ENCODE measurements at places on chromosomes 1 and 21.
A peak's percentile ranks its signal among the peaks of the same experiment; 100 is the strongest.

- no peak for DNase-seq
Measured at GRCh38 chr21:34922479-34922878, 126.6 kb downstream of the RUNX1 start.

DNA sequence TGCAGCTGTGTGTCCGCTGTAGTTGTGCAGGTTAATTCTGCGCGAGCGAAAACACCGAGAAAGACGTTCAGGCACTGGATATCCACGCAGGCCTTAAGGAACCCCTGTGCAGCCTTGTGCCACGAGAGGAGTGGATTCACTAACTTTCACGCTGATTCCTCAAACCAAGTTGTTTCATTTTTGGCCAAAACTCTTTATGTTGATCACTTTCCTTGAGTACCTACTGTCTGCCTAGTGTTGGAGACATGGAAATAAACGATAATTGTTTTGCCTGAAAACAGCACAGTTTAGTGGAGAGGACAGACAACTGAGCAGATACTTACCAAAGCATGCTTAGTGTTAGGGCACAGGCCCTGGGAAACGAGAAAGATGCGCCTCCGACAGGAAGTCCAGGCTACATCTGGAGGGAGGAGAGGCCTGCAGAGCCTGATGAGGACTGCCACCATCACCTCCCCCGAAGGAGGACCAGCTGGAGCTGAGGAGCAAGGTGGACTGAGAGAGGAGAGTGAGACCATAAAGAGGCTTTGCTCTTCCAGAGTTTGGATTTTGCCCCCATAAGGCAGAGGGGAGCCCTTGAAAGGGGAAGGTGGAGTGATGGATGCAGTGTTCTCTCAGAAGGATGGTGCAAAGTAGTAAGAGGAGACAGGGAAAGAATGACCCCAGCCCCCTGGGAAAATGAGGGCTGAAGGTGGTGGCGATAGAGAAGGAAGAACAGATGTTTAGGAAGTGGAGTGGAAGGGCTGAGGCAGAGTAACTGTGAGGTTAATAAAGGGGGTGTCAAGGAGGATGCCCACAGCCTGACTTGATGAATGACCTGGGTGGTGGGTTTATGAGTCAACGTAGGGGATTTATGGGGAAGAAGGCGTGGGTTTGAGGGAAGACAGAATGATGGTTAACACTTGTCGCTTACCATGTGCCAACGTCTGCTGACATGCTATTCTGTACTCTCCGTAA, 956 bp upstream of the SCAF4 start:
- DNase-seq: peak; percentile 49

DNA sequence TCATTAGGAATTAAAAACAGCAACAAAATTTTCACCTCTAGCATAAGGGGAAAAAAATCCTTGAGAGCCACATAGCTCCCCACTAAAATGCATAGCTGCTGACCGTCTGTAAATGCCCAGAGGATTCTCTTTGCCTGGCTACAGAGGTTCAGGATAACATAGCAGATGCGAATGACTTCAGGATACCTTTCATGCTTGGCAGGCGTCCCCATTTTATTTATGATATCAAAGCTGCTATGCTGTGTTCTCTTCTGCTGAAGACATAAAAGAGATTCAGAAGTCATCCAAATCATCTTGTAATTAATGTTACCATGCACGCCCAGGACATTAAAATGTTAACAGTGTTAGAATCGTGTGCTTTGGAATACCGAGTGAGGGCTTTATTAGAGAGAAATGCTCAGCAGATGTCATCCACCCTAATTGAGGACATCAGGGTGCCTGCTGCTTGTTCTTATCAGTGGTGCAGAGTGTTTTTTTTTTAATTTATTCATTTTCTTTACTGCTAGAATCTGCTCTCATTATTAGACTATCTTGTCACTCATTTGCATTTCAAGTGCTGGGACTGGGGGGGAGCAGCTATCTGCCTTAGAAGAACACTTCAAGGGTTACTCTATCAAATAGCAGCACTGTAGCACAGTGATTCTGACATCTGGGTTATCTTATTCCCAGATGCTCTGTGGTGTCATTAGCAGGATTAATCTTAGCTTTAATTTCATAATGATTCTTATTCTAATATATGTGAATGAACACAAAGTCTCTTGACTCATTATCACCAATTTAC, 139.5 kb downstream of the ZNF326 start:
- no peak for DNase-seq

GRCh38 chr1:159941591-159942560, 3.5 kb downstream of the IGSF9 start:
- no peak for DNase-seq

DNA sequence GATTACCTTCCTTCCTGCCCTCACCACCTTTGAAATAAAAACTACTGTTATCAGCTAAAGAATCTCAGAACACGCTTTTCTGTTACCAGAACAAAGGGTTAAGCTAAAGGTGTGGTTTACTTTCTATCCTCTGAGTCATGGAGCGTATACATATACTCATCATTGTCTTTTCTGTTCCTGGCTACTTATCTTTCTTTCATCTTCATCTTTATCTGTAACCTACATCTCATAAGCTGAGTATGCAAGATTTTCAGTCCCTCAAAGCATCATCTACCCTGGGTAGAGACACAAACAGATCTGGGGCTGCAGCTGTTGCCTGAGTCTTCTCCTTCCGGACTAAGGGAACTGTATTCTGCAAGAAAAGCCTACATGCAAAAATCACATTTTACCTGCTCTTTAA, 75.6 kb downstream of the LMO4 start:
- no peak for DNase-seq

- DNase-seq: no peak
Measured at GRCh38 chr1:176996456-176997090, 167.9 kb downstream of the ASTN1 start.

DNA sequence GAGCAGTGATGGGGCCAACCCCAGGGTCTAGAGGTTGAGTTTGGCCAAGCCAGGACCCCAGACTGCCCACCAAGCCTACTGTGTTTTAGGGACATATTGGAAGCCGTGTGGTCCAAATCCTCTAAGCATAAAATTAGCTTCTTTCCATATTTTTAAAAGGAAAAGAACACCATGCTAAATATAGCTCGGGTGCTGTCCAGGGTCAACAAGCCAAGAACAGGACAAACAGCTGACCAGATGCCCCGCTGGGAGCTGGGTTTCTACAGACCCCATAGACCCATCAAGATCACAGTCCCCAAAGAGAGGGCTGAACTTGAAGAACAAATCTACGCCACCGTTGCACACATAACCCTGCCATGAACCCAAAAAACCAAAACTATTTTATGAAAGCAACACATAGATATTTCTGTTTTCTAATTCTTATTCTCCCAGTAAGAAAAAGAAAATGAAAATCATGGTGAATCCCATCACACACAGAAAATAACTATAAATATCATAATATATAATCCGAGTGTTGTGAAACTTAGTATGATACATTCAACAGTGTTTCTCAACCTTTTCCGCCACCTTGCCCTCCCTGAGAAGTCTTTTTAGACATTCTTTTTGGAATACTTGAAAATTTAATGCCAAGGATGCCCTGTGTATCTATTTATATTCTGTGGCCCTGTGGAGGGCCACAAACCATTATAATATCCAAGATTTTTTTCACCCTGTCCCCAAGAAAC, 36.2 kb upstream of the FHAD1 start:
- DNase-seq: no peak

DNA sequence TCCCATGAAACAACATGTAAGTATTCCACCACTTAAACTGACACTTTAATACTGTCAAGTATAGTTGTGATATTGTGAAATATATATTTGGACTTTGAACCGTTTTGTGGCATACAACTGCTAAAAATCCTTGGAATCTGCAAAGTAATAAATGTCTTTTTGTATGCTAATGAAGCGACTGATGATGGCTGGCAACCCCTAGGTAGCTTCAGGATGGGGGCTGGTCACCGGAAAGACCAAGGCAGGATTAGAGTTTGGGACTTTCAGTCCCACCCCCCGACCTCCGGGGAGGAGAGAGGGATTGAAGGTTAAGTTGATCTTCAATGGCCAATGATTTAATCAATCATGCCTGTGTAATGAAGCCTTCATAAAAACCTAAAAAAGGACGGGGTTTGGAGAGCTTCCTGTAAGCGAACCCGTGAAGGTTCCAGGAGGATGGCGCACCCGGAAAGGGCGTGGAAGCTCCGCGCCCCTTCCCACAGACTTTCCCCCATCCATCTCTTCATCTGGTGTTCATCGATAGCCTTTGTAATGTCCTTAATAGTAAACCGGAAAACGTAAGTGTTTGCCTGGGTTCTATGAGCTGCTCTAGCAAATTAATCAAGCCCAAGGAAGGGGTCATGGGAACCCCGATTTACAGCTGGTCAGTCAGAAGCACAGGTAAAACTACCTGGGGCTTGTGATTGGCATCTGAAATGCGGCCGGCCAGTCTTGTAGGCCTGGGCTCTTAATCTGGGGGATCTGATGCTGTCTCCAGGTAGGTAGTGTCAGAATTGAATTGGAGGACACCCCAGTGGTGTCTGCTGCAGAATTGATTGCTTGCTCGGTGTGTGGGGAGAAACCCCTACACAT, 1.8 kb upstream of the ZNF281 start:
- no peak for DNase-seq

GRCh38 chr1:65894738-65895605, 102.3 kb downstream of the PDE4B start:
- DNase-seq: no peak

DNA sequence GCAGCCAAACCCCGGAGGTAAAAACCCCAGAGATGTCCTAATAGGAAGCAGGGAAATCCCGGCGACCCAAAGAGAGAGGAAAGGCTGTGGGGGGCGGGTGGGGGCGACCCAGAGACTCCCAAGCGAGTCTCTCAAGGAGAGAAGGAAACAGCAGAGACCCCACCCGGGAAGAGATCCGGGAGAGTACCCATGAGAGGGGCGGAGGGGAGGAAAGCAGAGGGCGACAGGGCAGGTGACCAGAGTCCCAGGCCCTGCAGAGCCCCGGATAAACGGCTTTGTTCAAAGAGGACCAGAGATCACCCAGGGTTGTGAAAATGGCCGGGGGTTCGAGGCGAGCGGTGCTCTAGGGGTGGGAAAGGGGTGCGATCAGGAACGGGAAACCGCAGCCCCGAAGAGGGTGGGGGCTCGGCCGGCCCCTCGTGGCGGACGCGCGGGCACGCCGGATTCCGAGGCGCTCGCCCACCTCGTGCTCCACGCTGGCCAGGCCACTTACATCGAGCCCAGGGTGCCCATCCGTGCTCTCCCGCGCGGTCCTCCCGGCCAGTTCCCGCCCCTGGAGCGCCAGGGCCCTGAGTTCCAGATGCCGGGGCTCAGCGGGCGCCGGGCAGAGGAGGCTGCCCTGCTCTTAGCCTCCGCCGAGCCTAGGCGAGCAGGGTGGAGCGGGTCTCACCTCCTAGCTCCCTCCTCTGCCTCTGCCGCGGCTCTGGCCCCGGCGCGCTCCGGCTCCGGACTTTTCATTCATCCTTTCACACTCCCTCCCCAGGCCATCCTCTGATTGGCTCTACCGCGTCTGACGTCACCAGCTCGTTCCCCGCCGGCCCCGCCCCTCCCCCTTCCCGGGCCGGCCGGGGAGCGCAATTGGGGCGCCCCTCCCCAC, 52.3 kb downstream of the RHBG start:
- peak; percentile 53 for DNase-seq

DNA sequence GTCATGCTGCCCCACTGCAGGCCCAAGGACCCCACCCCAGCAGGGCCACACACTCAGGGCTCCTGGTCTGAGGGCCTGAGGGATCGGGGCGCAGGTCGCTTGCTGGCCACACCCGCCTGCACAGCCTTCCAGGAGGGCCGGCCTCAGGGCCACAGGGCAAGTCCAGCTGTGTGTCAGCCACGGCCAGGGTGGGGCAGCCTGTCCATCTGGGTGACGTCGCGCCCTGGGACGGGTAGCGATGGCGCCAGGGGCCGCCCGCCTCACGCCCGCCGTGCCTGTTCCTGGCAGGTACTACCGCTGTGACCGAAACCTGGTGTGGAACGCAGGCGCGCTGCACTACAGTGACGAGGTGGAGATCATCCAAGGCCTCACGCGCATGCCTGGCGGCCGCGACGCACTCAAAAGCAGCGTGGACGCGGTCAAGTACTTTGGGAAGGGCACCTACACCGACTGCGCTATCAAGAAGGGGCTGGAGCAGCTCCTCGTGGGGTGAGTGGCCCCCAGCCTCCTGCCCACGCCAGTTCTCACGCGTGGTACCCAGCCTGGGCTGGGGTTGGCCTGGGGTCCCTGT, 2.5 kb downstream of the COL6A1 start:
- no peak for DNase-seq

GRCh38 chr1:208524925-208525324, 280.7 kb upstream of the PLXNA2 start:
- no peak for DNase-seq

DNA sequence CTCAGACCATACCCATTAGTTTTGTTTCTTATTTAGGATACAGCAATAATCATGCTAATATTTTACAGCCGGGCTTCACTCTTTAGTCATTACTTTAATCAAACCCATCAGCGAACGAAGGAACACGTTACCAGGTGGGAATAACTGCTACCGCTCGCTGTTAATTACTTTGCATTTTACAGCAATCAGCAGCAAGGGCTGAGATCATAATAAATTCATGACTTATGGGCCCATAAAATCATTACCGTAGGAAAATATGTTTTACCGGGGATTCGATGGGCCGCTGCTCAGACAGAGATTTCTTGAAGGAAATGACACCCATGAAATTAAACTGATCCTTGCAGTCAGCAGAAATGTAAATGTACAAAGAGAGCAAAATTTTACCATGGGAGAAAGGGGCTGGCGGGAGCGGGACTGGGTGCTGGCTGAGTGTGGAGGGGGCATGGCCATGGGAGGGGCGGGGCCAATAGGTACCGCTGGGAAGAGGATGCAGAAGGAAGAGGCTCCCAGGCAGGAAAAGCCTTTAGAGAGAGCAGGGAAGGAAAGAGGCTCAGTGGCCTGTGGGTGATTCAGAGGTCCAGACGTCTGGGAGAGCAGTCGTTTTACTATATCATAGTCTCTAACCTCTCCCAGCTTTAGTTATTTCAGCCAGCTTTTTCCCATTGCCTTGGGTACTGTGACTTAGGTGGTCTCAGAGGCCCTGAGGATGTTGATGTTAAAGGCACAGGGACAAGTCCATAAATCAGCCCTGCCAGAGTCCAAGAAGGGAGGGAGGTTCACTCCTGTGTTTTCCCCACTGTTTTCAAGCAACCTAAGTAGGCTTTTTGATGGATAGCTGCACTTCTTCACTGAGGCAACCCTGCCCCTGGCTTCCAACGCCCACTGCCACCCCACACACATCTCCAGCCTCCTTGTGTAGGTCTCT, 258.9 kb downstream of the SEC16B start:
- DNase-seq: no peak

DNA sequence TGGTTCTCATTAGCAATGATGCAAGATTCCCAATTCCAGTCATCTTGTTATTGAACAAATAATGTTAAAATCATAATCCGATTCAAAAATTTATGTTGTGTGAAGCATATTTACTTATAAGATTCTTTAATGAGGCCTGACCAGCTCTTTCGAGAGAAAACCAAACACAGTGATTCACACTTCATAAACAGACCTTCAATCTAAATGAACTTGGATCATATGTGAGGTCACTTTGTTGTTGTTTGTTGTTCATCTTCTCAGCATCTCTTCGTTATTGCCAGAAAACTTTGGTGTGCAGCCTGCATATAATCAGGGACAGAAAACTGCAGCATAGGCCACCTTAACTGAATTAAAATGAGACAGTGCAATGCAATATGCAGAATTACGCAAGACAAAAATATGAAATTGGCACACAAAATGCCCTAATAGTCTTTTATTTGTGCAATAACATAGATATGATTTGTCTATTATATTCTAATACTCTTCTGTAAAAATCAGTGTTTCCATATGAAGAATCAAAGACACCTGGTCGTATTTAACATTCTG, 30.1 kb downstream of the NCAM2 start:
- no peak for DNase-seq

GRCh38 chr1:235342039-235342438, 13.7 kb downstream of the GGPS1 start:
- DNase-seq: no peak
